Epithelial cell of esophagus (primary cell): ENCODE measurements at places on chromosomes 3 and 15.
A peak's percentile ranks its signal among the peaks of the same experiment; 100 is the strongest.

DNA sequence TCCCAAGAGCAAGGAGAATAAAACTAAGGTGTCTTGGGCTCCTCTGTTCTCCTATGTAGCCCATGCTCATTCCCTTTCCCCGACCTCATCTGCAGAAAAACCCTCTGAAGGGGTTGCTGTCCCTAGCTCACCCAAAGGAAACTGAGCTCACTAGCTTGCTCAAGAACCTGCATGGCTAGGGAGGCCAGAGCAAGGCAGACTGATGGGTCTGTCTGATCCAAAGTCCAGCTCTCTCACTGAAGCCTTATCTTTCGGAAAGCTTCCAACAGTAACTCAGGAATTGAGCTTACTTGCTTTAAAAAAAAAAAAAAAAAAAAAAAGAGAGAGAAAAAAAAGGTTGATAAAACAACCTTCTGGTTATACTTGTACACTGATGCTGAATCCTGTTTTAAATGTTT is 141.4 kb upstream of the TOPAZ1 start:
- no peak for DNase-seq

- no peak for DNase-seq
Measured at GRCh38 chr3:190676481-190676880, 162.6 kb downstream of the IL1RAP start.

DNA sequence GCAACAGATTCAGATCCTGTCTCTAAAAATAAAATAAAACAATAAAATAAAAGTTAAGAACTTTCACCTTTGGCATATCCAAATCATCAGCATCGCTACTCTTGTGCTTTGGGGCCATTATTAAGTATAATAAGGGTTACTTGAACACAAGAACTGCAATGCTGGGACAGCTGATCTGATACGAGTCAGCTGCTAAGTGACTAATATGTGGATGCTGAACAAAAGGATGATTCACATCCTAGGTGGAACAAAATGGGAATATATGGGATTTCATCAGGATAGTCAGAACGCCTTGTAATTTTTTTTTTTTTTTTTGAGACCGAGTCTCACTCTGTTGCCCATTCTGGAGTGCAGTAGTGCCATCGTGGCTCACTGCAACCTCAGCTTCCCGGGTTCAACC is 29.7 kb downstream of the BUB1B start:
- DNase-seq = peak; percentile 81

GRCh38 chr15:34470892-34471291 is 33.3 kb upstream of the GOLGA8A start:
- peak; percentile 1 for DNase-seq

DNA sequence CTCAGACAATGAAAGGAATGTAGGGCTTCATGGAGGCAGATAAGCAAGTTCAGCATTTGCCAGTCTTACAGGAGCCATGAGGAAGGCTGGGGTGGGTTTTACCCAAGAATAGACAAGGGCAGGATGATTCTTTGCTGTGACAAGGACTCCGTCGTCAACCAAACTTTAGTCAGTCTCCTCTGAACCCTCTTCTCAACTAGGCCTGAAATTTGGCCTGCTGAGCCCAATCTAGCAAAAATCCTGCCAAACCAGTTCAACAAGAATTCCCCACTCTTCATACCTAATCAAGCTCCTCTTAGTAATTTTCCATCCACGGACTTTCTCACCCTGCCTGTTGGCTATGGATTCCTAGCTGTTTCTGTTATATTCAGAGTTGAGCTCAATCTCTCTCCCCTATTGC is 280.5 kb downstream of the TBL1XR1 start:
- DNase-seq = peak; percentile 93

DNA sequence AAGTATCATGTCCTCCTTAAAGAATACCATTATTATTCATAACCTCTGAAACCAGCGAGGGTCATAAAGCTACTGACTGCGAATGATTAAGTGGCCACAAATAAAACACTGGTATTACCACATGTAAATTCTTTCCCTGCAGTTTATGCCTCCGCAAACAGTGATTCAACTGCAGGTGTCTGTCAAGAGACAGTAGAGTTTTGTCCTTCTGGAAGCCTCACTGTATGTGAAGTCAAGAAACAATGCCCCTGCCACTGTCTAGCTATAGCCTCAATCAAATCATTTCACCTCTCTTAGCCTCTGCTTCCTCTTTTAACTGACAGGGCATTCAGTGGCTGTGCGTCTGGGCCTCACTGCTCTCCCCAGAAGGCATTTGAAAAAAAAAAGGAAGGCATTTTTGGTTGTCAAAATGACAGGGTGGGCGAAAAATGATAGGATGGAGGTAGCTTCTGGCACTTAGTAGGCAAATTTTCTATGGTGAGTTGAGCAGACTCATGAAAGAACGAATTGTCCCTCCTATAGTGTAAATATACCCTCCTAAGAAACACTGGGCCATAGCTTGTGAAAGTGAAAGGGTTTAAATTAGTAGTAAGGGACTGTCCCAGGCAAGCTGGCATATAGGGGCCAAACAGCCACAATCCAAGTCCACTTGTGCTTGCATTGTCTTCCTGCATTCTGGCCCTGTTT is 66.7 kb downstream of the FILIP1L start:
- peak; percentile 92 for DNase-seq

DNA sequence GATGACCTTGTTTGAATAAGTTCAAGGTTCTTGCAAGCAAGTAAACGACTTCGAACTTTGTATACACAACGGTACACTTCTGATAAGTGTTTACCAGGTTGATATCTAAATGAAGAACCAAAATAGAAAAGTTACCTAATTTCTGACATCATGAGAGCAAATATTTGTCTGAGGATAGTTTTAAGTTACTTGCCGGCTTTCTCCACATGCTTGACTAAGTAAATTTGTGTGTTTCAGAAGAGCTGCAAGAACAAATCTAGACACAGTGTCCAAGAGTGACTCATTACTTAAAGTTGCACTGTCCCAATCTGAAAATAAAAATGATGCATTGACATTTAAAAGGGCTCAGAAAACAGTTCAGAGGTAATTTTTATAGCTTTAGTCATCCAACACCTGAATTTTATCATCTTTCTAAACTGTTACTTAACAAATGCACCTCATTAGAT is 115.1 kb downstream of the HERC1 start:
- DNase-seq = peak; percentile 72
